ENCODE measurements at places on chromosomes 6 and 20.

- DNase-seq: no peak
Measured at GRCh38 chr6:26478985-26479278, 21.2 kb upstream of the BTN1A1 start.

- DNase-seq: no peak
Measured at GRCh38 chr20:43140726-43141125, 49.0 kb downstream of the PTPRT start.

- no peak for DNase-seq
Measured at GRCh38 chr20:41437836-41438235, 71.2 kb upstream of the EMILIN3 start.

DNA sequence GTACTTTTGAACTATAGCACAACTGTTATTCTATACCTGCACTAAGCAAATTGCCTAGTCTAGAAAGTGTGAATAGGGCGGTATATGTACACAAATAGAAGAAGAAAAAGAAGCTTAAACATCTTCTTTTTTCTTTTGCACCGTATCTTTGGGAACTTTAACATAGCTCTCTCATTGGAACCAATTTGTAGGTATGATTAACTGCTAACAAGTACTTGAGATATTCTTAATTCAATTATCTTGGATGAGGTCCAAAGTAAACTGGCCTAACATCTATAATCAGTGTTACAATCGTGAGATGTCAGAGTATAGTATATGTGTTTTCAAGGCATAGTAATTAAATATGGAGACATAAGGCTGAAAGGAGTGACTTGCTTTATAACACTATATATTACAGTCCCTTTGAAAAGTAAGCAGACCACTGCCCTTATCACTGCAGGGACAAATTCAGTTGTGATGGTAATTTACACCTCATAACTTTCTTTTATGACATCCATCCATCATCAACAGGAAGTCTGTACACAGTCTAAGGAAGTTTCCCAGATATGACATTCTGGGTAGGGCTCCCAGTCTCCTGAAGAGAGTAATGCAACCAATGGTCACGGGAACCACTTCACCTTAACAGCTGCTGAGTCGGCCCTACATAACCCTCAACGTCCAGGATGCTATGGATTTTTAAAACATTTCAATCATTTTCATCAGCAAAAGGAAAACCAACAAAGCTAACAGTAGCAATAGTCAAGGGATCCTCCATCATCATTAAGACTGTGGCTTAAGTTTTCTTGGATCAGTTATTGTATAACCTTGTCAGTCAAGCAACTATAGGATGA lies 37.6 kb downstream of the NKAIN2 start:
- no peak for DNase-seq

DNA sequence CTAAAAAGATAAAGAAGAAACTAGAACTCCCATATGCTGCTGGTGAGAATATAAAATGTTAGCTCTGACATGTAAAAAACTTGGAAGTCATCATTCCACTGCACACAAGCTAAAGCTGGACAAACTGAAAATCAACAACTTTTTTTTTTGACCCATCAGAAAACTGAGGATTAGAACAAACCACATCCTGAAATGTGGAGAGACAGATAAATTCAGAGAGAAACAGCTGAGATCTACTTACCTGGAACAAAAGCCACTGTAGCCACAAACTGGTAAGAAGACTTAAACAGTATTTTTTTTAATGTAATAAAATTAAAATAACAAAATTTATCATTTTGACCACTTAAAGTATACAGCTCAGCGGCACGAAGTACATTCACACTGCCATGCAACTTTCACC lies 408.5 kb upstream of the RGS17 start:
- no peak for DNase-seq

DNA sequence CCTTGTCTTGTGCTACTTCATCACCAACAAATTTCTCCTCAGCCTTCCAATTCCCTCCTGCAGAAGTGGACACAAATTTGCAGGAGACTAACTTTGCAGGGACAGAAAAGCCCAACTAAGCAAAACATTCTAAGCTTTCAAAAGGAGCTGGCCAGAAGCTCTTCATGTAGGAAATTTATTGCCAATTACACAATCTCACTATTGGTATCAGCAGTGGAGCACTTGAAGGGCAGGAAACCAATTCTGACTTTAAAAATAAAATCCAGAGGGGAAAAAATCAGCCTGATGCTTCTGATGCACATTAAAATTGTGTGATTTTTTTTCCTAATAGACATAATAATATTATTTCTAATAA lies 193.3 kb downstream of the LY86 start:
- DNase-seq: no peak

DNA sequence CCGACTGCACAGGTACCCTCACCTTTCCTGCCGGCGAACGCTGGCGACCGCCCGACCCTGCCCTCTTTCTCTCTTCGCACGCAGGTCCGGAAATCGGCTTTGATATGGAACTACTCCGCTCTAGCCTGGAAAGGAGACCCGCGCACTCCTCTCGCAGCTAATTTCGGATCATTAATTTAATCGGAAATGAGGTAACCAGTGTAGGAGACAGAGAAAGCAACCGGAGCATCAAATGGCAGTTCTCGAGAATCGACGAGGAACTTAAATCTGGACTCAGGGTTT lies 949 bp upstream of the ATXN1 start:
- no peak for DNase-seq

DNA sequence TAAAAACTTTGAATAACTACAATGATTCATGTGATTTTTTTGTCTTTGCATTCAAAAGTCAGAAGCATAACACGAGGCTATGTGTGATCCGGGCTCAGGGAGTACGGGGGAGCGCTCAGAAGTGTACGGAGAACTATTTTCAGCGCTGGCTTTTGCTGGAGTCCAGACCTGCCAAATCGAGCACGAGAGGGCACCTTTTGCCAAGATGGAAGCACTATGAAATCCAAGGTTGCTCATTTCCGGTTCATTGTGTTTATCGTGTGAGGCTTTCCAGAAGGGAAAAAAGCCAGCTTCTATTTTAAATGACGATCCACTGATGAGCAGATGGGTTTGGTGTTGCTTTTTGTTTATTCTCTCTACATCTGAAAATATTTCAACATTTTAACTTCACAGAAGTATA lies 11.3 kb downstream of the RAMACL start:
- DNase-seq: no peak

- DNase-seq: no peak
Measured at GRCh38 chr6:35969646-35970045, 48.7 kb upstream of the SRPK1 start.

- DNase-seq: no peak
Measured at GRCh38 chr6:9458424-9458823, 956.5 kb downstream of the TFAP2A start.

- DNase-seq: no peak
Measured at GRCh38 chr6:116528133-116528532, 16.7 kb downstream of the CALHM5 start.

Measured in C1 segment of cervical spinal cord (tissue), 14 donors.